ENCODE measurements at places on chromosomes 16 and 17.

GRCh38 chr16:965036-965395, 5.8 kb downstream of the LMF1 start:
- DNase-seq, result no peak

DNA sequence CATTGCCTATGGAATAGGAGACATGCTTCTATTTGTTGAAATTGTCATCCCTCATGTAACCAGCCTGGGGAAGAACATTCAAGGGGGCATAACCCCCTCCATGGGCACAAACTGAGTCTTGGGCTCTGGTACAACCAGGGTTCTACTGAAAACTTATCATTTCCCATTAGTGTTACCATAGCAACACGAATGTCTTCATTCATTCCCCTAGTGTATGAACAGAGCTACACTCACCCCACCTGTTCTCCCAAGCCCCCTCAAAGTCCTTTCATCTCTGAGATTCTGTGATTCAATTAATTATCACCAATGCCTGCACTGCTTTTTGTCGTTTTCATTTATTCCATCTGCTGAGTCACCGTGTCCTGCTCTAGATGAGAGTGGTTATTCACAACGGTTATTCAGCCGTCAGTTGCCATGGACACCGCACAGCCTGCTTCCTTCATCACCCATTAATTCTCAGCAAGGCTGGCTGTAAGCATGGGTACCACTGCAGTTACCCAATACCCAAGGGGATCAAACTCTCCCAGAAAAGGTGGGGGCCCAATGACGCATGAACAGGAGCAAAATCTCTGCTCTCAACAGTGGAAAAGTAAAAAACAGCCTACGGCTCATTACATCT, 1.6 kb upstream of the GAST start:
- DNase-seq, result no peak

GRCh38 chr16:59593194-59593661, 859.1 kb upstream of the GOT2 start:
- no peak for DNase-seq

GRCh38 chr17:57916925-57917858, 38.0 kb downstream of the CUEDC1 start:
- DNase-seq, result no peak

DNA sequence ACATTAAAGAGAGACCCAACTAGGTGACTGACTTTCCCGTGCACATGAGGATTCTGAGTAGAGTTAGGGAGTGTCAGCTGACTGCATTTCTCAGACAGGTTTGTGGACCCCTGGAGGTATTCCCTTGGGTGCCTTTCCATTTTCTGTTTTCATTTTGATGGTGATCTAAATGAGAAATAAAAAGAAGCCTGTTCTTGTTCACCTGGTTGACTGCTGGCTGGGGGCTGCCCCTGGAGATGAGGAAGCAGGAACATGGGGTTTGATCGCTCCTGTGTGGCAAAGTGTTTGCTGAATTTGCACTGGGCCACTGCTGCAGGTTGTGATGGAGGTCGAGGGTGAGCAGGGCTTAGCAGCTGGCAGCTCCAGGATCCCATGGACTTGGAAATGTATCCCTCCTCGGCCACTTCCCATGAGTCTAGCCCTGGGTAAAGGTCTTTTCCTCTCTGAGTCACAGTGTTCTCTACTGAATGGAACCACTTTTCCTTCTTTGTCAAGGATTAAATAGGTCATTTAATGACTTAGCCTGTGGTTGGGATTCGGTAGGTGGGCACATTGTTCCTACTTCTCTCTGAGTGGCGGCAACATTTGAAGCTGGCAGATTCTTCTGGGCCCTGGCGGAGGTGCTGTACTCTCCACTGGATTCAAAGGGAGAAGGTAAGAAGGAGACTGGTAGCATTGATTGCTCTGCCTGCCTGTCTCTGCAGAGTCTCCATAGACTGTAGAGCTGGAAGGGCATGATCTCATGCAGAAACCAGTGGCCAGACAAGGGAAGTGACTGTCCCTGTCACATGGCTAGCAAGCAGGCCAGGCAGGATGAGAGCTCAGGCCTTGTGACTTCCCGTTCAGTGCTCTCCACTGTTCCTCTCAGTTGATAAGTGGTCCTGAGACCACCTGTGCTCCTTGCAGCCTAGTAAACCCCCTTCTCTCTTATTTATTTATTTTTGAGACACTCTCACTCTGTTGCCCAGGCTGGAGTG, 17.9 kb downstream of the SNX29 start:
- no peak for DNase-seq

- no peak for DNase-seq
Observed at GRCh38 chr16:84548508-84548907, 44.0 kb upstream of the MEAK7 start.

- no peak for DNase-seq
Observed at GRCh38 chr17:82315703-82316358, 1.6 kb downstream of the CD7 start.

GRCh38 chr16:7343243-7343642, 10.6 kb downstream of the RBFOX1 start:
- no peak for DNase-seq

GRCh38 chr16:75267631-75268264, 16.3 kb upstream of the BCAR1 start:
- DNase-seq, result peak; percentile 88

GRCh38 chr16:80199614-80200013, 341.2 kb upstream of the DYNLRB2 start:
- DNase-seq, result no peak

DNA sequence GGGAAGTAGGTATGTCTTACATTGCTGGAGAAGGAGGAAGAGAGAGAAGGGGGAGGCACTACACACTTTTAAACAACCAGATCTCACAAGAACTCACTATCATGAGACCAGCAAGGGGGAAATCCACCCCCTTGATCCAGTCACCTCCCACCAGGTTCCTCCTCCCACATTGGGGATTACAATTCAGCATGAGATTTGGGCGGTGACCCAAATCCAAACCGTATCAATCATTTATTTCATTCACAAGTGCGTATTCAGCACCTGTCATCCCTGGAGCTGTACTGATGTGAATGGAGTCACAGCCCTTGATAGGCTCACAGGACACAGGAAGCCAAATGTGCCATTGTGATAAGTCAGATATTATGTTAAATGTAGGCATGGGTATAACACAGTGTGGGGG, 228.3 kb upstream of the HSBP1 start:
- DNase-seq, result no peak

DNA sequence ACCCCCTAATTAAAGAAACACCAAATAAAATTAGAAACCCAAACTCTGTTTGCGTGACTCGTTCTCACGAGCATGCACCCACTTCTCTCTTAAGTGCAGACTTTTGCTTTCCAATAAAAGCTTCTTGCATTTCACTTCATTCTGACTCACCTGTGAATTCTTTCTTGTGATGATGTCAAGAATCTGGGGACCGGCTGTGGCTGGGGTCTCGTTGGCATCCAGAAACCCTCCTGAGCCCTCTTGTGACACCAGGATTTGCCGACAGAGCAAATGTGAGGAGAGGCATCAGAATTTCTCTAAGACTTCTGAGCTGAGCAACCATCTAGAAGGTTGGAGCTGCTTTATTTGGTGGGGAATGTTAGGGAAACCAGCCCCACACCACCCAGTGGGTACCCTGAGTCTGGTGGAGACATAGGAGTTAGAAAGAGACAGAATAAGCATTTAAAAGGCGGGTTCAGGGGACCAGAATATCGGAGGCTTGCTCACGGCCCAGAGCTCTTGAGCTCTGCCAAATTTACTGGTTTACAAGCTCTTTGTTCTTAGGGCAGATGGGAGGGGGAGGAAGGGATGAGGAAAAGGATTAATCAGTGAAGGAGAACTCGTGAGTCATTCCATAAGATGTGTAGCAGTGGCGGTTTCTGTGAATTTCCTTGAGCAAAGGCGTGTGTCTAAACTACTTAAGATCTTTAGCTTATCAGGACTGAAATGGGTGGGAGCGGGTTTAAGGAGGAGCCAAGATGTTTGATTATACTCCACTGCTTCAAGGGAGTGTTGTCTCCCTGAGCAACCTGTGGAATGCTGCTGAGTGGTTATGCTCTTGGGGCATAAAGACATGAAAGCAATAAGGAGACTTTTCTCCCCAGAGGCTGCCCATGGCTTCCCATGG, 24.2 kb upstream of the TMC5 start:
- DNase-seq, result no peak

DNA sequence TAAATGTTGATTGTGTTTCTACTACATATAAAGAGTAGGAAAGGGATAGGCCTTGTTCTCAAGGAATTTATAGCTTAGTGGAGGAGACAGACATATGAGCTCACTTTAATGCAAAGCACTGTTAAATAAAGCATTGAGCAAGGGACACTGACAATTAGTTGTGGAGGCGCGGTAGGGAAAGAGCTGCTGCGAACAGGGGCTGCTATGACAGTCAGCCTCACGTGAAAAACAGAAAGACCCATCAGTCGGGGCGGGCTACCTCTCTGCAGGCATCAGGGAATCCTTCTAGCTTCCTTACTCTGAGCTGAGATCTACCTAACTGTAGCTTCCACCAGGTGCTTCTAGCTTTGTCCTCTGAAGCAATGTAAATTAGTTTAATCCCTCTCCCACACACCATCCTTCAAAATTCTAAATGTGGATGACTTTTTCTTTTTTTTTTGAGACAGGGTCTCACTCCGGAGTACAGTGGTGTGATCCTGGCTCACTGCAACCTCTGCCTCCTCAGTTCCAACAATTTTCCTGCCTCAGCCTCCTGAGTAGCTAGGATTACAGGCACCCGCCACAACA, 129.9 kb upstream of the ZFHX3 start:
- DNase-seq, result no peak

DNA sequence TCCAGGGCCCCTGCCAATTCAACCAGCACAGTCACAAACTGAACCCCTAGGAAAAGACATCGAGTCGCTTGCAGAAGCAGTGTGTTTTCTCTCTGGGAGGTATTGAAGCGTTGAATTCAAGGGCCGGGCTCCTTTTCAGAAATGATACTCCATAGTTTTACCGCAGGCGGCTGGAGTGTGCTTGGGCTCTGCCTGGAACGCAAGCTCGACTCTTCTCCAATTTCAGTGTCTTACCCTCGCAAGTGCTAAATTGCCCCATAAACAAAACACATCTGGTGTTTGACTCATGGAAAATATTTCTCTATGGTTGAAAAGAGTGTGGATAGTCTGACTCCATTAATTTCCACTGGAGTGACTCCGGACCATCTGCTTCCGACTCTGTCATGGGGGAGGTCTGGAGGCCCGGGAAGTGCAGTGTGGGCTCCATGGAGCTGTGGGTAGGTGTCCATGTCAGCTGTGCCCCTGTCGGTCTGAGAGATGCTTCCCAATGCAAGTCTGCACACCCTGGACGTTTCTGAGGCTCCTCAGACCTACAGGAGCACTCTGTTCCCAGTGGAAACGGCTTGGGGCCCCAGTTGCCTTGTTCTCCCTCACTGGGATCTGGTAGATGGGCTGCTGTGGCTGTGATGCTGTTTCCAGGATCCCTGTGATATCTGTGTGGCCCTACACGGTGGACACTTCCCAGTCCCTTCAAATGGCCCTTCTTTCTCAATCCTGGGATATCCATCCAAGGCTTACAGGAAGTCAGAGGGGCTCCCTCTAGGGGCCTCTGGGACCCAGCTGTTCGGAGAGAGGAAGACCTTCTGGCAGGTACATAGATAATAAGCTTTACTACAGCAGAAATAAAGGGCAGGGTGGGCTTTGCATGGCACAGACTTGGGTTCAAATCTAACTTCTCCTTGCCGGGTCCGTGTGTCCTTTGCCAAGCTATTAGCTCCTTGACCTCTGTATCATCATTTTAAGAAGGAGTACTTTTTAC, 119.8 kb upstream of the CDH13 start:
- DNase-seq, result no peak

DNA sequence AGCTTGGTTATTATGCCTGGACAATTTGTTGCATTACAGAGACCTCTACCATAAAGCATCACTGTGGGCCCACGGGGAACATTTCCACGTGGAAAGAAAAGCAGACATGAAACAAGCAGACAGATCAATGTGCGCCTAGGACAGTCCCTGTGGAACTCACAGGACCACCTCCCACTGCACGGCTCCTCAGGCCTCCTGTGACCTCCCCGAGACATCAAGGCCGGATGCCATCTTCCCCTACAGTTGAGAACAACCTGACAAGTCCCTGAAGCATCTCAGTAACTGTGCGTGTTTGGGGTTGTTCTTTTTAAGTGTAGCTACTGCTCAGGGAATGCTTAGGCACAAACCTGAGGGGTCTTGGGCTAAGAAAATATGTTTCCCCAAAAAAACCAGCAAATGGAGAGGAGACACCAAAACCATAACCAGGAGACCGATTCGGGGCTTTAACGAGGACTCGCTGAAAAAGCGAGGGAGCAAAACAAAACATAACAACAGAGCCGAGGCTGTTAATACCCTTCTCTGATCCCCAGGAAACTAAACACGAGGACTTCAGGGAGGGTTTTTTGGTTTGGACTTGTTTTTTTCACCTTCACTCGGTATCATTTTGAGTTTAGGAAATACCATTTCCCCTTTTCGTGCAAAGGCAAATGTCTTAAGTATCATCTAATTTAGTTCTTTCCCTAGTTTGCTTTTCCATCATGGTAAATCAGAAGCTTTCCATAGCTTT, 87.1 kb downstream of the CYTH1 start:
- DNase-seq, result no peak

DNA sequence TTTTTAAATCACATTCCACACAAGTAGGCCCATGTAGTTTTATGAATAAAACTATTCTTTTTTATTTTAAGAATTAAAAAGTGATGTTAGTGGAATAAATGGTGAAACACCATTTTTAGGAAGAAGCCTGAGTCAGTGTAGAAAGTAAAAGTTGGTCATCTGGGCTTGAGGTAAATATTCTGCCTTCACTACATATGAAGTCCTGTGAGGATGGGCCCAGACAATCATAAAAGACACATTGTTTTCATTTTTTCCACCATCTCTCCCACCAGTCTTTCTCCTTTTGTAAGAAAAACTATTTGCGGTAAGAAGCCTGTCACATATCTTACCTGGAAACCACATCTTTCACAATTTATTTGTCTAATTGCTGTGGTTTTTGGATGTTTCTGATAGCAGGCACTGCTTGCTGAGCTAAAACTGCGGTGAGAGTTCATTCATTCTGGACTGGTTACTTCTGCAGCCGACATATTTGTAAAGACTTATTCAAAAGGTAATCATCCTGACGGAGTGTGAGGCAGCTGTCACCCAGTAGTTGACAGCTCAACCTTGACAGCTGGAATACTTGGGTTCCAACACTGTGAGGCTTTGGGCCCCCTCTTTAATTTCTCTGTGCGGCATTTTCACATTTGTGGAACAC, 10.6 kb upstream of the RFFL start:
- no peak for DNase-seq

DNA sequence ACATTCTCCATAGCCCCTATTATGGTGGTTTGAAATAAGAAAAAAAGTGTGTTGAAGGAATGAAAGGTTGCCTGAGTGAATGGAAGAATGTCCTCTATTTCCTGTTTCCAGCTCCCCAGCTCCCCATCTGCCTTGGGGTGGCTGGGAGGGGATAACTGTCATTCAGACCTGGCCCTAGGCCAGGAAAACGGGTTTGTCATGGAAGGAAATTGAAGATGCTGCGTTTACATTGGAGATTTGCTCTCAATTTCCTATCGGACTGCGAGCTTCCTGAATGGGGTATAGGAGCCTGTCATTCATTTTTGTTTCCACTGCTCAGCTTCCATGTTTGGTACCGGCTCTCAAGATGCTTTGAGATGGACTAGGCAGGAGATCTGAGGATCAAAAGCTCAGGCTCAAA, 2.2 kb upstream of the FZD2 start:
- DNase-seq, result no peak

- no peak for DNase-seq
Observed at GRCh38 chr16:65837464-65837863, 529.0 kb upstream of the CDH5 start.
